T-helper 1 cell (primary cell): ENCODE measurements at places on chromosomes 4 and X.

- DNase-seq: no peak
These were observed 87.5 kb downstream of the MAMLD1 start for GRCh38 chrX:150450519-150451177.

GRCh38 chr4:31334086-31334910 is 614.1 kb downstream of the PCDH7 start:
- no peak for DNase-seq

DNA sequence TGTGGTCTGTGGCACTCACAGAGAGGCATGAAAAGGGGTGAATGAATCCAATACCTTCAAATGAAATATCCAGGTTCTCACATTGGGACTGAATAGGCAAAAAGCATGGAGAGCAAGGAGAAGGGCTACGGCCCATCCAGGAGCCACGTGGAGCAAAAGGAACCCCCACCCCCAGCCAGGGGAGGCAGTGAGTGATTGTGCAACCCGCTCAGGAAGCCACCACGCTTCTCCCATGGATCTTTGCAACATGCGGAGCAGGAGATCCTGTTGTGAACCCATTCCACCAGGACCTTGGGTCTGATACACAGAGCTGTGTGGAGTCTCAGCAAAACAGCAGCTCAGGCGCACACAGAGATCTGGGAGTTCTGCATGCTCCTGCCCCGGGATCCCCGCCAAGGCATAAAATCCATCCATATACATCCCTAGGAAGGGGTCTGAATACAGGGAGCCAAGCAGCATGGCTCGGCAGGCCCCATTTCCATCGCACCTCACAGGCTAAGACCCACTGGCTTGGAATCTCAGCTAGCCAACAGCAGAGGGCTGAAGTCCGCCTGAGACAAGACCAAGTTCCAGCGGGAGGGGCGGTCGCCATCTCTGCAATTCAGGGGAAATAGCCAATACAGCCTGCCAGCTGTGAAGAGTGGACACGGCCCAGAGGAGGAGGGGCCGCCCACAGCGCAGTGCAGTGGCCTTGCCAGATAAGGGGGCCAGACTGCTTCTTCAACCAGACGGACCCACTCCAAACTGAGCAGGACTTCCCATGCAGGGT is 80.2 kb downstream of the FGF16 start:
- DNase-seq: no peak

- DNase-seq: no peak
These were observed 144.9 kb upstream of the MAD2L1 start for GRCh38 chr4:120211408-120212015.

GRCh38 chr4:134747108-134747805 is 545.7 kb upstream of the PABPC4L start:
- DNase-seq: no peak

- no peak for DNase-seq
These were observed 5.4 kb downstream of the STBD1 start for GRCh38 chr4:76311896-76312331.

GRCh38 chrX:134186362-134187121 is 50.4 kb upstream of the CCDC160 start:
- peak; percentile 44 for DNase-seq

DNA sequence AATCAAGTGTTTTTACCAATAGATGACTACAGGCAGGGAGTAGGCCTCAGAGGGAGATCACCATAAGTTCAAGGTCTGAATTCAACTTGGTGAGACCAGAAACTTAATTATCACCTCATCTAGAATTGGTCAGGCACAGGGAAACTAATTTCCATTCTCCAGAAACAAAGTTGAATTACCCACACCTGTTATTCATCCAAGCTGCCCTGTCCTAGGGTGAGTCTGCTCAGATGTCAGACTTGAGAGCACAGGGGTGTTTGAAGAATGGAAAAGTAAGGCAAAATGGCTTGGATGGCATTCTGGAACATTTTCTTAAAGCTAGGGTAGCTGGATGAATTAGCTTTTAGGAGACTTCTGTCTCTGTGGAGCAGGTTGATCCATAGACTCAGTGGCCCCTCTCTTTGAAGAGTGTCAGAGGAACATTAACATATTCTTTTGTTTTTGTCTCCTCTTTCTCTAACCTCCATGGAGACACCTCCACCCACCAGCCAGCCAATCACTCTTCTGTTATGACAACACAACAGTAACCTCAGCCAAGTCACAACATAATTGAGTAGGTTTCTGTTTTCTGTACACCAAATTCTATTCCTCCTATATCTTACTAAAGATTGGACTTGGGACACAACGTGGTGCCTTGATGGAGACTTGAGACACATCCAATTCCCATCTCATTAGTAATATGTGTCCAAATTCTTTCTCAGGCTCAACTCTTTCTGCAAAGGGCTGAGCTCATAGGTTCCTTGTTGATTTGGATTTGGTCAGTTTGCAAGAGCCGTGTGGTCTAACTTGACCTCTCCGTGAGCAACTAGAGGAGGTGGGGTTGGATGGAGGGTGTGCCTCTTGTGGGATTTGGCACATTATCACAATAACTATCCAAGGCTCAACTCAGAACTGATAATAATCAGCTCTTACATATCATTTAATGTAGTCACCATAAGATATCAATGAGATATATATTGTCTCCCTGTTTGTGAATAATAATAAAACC is 45.1 kb downstream of the VSIG4 start:
- DNase-seq: no peak

DNA sequence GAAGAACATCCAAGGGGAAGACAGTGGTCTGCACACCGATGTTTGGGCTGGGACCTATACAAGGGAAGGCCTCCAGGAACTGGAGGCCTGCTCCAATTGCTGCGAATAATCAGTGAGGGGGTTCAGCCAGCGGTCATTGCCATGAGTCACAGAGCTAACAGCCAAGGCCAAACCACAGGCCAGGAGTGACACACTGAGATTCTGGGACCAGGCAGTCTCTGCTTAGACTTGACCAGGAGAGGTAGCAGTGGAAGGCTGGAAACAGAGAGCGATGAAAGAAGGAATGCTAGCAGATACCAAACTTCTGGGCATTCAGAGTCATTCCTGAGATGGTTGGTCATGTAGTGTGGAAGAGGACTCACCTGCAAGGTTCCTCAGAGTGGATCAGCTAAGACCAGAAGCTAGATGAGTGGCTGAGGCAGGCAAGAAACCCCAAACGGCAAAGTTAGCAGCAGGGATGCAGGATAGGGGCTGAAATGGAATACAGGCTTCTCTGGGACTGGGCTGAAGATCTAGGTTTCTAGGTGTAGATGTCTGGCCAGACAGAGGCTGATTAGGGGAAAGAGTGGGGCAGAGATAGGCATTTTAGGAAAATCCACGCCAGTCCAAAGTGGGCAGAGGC is 54.7 kb downstream of the CNGA2 start:
- DNase-seq: no peak

- no peak for DNase-seq
These were observed 34.1 kb upstream of the SPON2 start for GRCh38 chr4:1206299-1207156.

DNA sequence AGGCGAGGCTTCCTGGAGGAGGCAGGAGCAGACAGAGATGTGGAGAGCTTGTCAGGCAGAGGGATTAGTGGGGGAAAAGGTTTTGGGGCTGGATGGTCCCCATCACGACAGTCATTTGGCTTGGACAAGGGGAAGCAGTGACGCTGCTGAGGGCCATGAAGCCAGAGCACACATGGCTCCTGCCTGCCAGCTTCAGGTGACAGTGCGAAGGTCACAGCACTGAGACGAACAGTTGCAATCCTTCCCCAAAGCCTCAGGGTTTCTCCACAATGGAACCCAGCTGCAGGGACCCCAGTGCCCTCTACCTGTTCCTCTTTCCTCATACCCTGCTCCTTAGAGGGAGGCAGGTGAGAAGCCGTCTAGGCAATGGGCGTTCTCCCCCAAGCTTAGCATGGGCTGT is 110.3 kb downstream of the DRD5 start:
- DNase-seq: no peak

- no peak for DNase-seq
These were observed 248.7 kb downstream of the FMR1NB start for GRCh38 chrX:148229801-148230303.

DNA sequence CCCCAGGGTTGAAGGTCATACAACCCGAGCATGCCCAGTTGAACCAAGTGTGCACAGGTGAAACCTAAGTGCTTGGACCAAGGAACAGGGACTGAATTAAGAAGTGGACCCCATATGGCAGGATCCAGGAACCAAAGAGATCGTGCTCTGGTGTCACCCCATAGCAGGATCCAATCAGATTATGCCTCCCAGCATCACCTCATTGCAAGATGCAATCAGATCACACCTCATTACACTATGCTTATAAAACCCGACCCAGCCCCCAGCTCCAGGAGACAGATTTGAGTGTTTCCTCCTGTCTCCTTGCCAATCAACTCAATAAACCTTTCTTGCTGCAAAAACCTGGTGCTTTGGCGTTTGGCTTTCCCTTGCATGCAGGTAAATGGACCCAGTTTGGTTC is 37.6 kb downstream of the EFHC2 start:
- no peak for DNase-seq

- no peak for DNase-seq
These were observed 27.1 kb upstream of the SCRG1 start for GRCh38 chr4:173426064-173426463.

DNA sequence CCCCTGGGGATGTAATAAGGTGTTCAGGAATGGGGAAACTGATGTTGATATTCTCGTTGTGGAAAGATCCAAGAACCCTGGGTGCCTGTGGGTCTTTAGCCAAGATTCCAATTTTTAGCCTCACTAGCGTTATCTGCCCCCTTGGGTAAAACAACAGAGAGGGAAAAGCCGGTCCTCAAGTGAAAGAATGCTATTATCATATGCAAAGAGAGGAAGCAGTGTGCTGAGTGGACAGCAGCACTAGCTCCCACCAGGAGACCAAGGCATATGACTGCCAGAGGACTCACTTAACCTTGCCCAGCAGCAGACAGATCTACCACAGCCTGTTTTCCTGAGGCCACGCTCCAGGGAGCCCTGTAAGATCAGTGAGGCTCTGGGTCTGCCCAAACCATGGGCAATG is 257.9 kb upstream of the CPEB2 start:
- DNase-seq: no peak

DNA sequence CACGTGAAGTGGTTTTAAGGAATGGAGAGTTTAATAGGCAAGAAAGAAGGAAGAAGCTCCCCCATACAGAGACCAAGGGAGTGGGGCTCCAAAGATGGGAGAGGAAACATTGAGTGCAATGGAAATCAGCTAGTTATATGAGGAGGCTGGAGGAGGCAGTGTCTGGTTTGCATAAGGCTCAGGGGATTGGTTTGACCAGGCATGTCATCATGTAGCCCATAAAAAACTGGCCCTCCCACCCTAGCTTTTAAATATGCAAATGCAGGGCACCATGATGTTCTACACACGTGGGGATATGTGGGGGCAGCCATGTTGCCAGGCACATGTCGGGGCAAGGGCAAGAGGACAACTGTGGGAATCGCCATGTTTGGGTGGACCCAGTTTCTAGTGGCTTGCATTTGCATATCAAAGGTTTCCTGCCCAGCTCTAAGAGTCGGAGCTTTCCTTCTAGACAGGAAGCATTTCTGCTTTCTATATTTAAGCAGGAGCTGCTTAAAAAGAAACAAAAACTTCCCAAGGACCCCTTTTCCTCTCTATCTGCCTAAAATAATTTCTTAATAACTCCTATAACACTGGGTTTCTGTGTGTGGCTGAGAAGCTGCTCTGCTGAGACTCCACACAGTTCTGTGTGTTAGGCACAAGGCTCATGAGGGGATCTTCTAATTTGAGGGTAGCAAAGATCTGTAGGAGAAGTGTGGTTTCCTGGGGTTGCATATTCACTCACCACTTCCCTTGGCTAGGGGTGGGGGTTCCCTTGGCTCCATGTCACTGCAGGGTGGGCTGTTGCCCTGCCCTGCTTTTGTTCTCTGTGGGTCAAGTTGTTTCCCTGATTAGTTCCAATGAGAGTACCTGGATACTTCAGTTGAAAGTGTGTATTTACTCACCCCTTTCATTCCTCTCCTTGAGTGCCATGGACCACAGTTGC is 113.5 kb downstream of the VSIG4 start:
- DNase-seq: no peak

GRCh38 chrX:55754861-55755294 is 37.3 kb downstream of the RRAGB start:
- DNase-seq: no peak

DNA sequence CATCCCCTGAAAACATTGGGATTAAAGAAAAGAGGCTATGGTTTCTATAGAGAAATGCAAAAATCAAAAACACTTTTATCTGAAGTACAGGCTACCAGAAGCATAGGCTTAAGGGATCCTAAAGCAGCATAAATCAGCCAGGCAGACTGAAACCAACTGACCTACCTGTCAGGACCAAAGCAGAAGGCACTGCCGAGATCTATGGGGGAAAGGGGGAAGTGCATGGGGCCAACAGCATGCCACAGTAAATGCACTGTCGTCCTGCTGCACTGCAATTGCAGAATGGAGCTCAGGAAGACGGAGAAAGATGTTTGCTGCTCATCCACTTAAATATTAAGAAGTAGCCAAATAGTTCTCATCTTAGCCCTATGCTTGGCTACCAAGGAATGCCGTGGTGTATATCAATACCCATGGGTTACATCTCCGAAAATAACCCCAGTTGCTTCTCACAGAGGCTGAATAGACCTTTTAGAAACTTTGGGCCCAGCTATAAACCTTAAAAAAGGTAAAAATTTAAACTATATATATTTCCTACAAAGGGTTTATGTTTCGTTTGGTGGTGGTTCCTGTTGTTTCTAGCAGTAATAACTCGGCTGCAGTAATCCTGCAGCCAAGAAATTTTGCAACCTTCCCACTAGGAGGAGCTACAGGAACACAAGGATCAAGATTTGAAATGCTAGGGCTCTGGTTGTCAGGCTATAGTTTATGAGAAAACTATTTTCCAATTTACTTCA is 312.2 kb upstream of the DIAPH2 start:
- DNase-seq: no peak

DNA sequence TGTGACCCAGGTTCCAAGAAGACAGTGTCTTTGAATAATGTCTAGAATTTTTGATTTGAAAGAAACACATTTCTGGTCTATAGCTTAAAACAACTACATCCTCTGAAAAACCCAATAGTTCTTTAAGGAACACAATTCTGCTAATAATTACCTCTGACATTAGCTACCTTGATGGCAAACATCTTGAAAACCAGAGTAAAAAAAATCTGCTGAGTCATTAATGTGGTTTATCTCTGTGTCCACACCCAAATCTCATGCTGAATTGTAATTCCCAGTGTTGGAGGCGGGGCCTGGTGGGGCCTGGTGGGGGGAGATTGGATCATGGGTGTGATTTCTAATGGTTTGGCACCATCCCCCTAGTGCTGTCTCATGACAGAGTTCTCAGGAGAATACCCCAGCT is 1233.8 kb downstream of the NLGN4X start:
- DNase-seq: no peak

GRCh38 chrX:144219035-144219434 is 335.2 kb downstream of the UBE2NL start:
- no peak for DNase-seq

- no peak for DNase-seq
These were observed 175.3 kb upstream of the FGF13 start for GRCh38 chrX:138886769-138887168.

DNA sequence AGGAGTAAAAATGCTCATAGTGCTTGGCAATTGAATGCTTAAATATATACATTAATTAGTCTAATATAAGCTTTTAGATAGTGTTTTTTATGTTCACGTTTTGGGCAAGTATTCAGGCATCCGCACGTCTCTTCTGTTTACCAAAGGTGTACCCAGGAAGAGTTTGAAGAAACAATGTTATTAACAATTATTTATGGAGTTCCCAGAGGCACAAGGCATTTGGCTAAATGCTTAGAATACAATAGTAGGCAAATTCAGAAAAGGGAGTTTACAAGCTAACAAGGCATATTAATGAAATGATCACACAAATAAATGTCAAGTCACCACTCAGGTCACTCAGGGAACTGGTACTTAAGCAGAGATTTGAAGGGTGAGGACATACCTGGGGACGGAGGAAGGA is 294.8 kb downstream of the TENM3 start:
- DNase-seq: no peak

GRCh38 chr4:88449290-88449689 is 7.6 kb upstream of the HERC5 start:
- no peak for DNase-seq
